ENCODE measurements at places on chromosomes 2 and 18. TPM values are rescaled to one million over a fixed set of nuclear protein-coding genes. Genes with fewer than 3 reads are reported as not detected.
A peak's percentile ranks its signal among the peaks of the same experiment; 100 is the strongest.

The NEU2 gene
- total RNA-seq: not detected

The SLC66A3 gene
- 23.8 TPM for total RNA-seq

The PLEK gene
- 42.1 TPM for total RNA-seq

The DAPL1 gene
- not detected for total RNA-seq

The ASIC4 gene
- total RNA-seq: 0.53 TPM

The GPR45 gene
- not detected for total RNA-seq

The ZBTB7C gene
- 15.0 TPM for total RNA-seq

The UGT1A4 gene
- not detected for total RNA-seq

The SP5 gene
- 1.9 TPM for total RNA-seq

The FTCDNL1 gene
- 3.7 TPM for total RNA-seq

GRCh38 chr2:233929352-233930022 is 12.3 kb downstream of the TRPM8 start:
- DNase-seq: no peak

DNA sequence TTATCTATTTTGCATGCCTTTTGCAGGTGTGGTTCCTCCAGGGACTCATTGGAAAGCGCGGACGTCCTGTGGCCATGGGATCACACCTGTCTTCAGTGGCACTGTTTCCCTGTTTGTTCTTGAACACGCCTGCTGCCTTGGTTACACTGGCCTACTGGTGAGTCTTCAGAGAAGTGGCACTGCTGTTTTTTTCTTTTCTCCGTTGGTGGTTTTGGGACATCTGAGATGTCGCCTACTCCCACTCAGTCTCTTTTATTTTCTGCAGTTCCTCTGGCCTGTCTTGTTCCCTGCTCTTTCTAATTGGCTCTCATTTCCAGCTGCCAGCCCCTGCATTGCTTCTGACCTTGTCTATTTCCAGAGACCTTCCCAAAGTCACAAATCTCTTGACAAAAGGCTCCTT is 35.7 kb upstream of the POU3F3 start:
- DNase-seq: no peak

- no peak for DNase-seq
Observed at GRCh38 chr2:143852759-143853158, 667.2 kb downstream of the ZEB2 start.

DNA sequence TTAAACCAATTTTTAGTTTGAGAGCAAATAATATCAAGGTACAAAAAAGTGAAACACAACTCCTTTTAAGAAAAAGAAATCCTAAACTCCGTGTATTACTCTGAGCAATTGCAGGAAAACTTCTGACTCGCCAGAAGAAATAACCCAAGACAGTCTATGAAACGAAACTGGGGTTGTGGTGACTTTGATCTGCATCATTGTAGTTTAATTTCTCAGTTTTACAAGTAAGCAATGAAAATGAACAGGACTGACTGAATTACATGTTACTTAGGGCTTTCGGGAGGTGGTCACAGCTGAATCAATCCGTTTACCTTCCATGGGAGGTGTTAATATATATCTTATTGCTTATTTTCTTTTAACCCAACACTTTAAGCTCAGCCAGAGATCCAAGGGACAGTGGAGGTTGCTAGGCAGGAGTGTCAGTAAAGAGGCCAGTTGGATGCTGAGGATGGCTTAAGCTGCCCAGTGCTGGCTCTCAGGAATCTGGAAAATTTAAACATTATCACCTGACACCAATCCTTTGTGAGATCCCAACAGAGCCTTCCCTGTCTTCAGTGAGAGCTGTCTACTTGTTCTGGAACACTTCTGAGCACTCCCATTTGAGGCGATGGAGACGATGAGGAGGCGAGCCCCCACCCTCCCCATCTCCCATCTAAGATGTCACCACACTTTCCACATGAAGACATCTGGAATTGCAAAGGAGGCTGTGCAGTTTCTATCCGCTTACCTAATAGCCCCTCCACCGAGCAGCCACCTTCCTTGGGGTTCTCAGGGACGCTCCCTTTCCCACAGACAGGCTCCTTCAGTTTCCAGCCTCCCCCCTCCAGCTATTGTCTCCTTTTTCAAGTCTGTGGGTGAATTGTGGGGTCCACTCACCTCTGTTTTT is 3.6 kb upstream of the RAB31 start:
- no peak for DNase-seq

DNA sequence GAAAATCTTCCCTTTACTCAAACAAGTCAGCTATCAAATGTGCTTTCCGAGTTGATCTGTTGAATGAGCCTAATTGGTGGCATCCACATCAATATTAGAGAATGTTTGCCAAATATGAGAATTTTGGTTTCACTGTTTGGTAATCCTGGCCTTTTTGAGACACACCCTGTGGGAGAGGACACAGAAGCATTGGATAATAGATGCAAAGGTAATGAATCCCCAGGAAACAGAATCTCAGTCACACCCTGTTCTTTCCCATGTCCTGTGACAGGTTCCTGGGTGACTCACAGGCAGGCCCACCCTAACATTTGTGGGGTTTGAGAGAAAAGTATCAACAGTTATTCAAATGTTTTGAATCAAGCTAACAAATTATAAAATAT is 99.8 kb upstream of the PELI1 start:
- DNase-seq: no peak

DNA sequence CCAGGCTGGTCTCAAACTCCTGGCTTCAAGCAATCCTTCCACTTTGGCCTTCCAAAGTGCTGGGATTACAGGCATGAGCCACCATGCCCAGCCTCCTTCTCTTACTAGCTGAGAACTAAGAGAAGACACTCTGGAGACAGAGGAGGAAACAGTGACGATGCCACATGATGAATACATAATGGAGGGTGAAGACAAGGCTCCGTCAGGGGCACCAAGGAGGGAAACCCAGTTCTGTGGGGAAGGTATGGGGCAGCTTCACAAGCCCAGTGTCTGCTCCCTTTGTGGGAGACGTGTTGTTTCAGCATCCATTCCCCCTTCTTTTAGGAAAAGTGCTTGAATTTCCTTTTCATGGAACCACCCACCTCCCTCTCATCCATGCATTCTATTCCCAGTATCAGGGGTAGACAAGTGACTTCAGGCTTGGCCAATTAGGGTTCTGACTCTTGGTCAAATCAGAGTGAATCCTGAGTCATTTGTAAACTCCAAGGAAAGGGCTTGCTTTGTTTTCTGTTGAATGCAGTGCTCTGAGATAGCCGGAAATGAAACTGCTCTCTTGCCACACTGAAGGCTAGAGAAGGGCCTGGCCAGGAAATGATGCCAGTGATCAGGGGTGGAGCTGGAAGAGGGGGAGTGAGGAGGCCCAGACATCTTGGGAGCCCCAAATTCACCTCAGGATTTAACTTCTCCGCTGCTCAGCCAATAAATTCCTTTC is 23.7 kb downstream of the TMEM127 start:
- peak; percentile 61 for DNase-seq

GRCh38 chr2:68837164-68837860 is 33.9 kb downstream of the BMP10 start:
- peak; percentile 91 for DNase-seq

DNA sequence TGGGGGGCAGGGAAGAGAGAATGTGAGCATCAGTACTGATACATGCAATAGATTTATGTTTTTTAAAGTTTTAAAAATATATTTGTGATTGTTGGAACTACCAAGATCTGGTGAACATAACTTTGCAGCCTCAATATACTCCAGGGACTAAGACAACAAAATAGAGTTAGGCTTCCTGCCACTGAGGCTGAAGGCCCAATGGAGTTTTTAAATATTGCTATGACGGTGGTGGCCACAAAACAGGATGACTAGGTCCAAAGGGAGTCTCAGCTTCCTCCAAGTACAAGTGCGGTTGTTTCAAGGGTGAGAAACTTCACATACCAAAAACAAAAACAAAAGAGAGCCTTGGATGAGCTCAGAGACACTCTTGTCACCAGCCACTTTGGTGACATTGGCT is 72.9 kb downstream of the CCBE1 start:
- DNase-seq: no peak

GRCh38 chr2:179543361-179543901 is 278.8 kb upstream of the SESTD1 start:
- DNase-seq: no peak

GRCh38 chr2:240782886-240783818 is 36.9 kb downstream of the KIF1A start:
- DNase-seq: peak; percentile 35

GRCh38 chr2:212711856-212712255 is 173.3 kb upstream of the ERBB4 start:
- no peak for DNase-seq

GRCh38 chr2:24211408-24211807 is 36.6 kb downstream of the FAM228A start:
- no peak for DNase-seq

DNA sequence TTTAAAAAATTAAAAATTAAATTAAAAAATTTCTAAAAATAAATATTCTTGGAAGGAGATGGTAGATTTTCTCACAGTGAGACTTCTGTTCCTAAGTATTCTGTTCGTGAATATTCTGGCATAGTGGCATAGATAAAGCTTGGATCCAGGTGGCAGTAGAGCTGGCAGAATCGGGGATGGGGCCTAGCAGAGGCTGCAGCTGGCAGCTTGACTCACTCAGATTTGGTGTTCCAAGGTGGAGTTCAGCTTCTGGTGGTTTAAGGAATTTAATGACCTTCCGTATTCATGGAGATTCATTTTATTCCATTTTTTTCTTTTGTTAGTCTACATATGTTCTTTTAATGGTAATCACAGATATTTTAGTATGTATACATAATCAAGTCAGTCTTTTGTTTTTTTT is 19.9 kb downstream of the ARMC9 start:
- no peak for DNase-seq

DNA sequence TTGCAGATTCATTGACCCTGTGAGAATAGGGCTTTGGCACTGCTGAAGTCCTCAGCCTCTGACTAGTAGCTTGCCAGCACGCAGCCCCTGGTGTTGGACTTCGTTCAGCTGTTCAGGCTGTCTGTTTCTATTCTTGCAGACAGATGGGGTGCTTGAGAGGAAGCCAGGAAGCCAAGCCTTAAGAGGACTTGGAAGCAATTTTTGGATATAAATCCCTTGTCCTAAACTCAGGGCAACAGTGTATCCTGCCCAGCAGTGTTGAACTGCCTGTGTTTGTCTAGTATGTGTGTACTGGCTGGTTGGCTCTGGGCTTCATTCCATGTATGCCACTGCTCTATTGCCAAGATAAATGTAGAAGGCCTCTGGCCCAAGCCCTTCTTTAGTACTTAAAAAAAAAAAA is 108.6 kb downstream of the COMMD1 start:
- no peak for DNase-seq

DNA sequence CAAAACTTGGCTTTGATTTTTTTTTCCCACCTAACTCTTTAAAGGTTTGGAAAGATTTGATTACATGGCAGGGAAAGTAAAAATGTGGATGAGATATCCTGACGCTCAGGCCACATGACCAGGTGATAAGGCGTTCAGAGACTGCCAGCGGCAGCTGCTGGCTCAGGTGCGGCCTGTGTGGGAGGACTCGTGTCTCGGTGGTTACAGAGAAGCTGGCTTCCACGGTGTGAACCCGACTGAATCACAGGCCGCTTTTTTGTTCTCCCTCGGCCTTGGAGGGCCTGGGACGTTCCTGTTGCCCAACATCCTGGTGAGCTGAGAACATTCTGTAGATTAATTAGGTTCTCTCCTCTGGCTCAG is 124.2 kb upstream of the ZNF516 start:
- DNase-seq: peak; percentile 54

GRCh38 chr2:71559828-71560637 is 106.7 kb downstream of the DYSF start:
- DNase-seq: peak; percentile 31

DNA sequence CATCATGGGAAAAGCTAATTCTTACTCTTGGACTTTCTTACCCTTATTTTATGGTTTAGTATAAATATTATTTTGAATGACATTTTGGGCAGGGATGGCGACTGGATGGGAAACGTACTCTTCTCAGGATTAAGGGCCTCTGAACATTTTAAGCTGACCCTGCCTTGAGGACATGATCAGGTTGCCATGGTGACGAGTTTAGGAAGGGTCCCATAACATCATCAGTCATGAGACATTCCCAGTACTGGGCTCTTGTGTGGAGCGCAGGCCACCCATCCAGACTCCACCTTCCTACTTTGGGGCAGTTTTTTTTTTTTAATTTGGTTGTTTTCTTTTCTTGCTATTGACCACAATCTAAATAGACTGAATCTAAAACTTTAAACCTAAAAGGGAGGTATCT is 40.7 kb downstream of the KCNE4 start:
- DNase-seq: no peak

- no peak for DNase-seq
Observed at GRCh38 chr2:207477896-207478295, 51.9 kb upstream of the CREB1 start.
